ENCODE measurements at places on chromosomes 13 and 19. TPM values are rescaled to one million over a fixed set of nuclear protein-coding genes. Genes with fewer than 3 reads are reported as not detected.

The MEDAG gene
- total RNA-seq, result not detected

The CGB5 gene
- 0.24 TPM for total RNA-seq

The PRODH2 gene
- total RNA-seq, result not detected

The PTH2 gene
- not detected for total RNA-seq

The NR2C2AP gene
- total RNA-seq, result 27.2 TPM

The THSD1 gene
- 17.8 TPM for total RNA-seq
